Fibroblast of the conjunctiva (primary cell): ENCODE measurements at places on chromosomes 2 and 18.
A peak's percentile ranks its signal among the peaks of the same experiment; 100 is the strongest.

- no peak for DNase-seq
These were observed 1.7 kb upstream of the ZNF532 start for GRCh38 chr18:58862851-58863538.

DNA sequence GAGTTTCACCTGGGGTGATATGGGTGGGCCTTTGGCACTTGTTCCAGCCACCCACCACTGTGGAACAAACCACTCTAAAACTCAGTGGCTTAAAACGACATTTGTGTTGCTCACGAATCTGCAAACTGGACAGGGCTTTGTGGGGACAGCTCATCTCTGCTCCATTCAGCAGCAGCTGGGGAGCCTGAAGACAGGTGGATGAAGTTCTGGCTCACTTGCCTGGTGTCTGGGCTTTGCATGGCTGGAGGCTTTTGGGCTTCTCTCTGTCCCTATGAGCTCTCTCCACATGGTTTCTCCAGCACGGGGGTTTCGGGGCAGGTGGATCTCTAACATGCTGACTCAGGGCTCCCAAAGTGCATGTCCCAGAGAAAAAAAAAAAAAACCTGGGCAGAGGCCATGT is 93.0 kb upstream of the GLI2 start:
- no peak for DNase-seq

- no peak for DNase-seq
These were observed 29.9 kb downstream of the HDHD2 start for GRCh38 chr18:47120428-47120827.

DNA sequence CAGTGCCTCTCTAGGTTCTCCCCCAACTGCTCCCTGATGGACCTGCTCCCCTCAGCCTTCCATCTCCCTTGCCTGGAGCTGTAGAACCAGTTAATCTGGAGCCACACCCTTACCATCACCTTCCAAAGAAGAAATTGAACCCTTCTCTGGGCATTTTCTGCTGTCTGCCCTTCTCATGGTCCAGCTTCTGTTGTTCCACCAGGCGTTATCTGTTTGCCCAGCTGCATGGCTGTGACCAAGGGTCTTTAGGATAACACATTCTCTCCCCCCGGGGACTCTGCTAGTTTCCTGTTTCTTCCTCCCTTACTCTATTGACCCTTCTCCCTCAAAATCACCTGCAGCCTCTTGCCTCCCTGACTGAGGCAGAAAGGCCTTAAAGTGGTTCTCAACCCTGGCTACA is 3.2 kb upstream of the ANKRD53 start:
- DNase-seq = no peak

DNA sequence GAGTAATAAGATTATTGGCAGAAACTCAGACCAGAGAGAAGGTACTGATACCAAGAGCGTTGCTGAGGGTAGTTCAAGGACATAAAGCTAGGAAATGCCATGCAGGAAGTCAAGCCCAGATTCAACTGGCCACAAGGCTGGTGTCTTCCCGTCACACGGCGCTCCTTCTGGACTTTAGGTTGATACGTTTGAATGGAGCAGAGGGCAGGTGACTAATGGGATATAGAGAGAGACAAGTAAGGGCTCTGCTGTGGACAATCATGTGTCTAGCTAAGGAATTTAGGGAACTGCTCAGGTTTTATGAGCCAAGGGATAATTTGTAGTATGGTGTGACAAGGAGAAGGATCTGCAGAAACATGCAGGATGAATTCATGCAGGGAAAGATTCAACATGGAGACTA is 83.9 kb upstream of the MC2R start:
- DNase-seq = no peak

DNA sequence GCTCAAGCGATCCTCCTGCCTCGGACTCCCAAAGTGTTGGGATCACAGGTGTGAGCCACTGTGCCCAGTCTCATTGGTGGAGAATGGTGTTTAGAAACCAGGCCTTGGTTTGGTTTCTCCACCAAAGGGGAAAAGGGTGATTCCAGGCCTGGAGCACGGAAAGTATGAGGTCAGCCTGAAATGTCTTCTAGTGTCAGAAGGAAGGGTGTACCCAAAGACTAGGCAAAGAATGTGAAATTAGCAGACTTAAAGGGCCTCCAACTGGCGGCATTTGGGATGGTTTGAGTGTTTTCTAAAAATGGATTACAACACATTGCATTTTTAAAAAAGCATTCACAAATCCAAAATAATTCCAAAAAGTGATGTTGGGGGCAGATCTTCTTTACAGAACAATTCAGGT is 139.6 kb downstream of the SH3BP4 start:
- DNase-seq = no peak

DNA sequence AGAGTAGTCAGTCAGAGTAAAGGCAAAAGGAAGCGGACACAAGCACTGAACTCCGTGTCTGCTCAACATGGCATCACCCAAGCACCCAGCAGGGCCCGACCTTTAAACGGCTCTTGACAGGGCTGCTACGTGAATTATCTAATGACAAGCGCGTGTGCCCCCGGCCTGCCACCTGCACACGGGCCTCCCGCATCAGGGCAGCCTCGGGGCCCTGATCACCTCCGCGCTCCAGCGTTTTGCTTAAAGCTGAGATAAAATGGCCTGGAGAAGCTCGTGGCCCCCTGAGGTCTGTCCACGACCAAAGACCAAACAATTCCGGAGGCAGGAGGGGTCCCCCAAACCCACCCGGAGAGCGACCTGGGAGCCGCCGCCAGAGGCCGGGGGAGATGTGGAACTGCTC is 376 bp downstream of the NDUFA10 start:
- no peak for DNase-seq

DNA sequence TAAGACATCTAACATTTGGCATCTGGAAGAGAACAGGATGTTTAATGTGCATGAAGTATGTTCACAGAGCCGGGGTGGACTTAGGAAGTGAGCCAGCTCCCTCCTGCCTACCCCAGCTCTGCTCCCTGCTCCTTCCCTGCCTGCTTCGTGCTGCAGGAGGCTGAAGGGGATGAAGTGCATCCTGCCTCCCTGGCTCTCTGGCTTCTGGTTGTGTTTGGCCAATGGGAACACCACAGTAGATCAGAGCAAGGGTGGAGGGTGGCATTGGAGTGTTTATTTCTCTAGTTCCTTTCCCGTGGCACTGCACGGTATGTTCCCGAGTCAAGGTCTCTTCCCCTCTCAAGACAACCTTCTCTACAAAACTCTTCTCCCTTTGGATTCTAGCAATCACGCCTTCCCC is 379.9 kb downstream of the CLIP4 start:
- no peak for DNase-seq

- DNase-seq = peak; percentile 50
These were observed 89.2 kb downstream of the NFATC1 start for GRCh38 chr18:79484661-79485621.

DNA sequence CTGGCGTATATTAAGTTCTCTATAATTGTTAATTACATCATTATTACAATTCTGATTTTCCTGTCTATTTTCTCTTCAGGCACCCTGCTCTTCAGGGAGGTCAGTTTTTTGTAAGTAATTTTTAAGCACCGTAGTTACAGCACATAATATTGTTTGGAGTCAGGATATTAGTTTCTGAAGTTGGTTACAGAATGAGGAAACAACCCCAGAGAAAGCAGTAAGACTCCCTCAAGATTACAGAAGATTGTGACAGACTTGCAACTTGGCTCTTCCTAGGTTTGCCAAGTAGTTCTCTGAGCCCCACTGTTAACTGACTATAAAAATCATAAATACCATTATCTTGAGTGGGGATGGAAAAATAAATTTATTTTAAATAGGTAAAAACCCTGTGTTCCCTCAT is 921 bp downstream of the RPE start:
- no peak for DNase-seq

DNA sequence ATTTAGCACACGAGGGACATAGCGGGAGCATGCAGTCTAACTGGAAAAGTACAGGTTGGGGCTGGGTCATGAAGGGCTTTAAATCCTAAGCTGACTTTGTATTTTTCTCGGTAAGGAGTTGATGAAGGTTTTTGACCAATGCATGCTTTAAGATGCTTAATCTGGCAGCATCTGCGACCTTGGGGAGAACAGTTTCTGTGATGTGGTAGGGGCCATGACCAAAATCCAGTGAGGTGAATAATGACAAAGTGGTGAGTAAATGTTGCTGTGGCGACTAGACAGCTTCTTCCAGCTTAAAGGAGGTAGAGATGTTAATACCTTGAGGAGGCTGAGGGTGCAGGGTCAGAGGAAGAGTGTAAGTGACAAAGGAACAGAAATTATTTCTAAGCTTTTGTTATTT is 174.6 kb upstream of the ALPP start:
- no peak for DNase-seq

DNA sequence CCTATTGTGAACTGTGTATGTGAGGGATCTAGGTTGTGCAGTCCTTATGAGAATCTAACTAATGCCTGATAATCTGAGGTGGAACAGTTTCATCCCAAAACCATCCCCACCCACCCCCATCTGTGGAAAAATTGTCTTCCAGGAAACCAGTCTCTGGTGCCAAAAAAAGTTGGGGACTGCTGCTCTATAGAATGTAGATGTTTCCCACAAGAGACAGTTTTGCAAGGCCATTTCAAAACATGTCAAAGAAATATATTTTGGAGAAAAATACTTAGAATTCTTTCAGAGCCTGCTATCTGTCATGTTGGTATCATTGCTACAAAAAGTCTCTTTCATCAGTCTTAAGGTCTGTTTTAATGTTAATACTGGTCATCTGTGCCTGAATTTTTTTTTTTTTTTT is 4.1 kb upstream of the SLC39A10 start:
- no peak for DNase-seq

- DNase-seq = no peak
These were observed 117.2 kb downstream of the SLC4A3 start for GRCh38 chr2:219744600-219744999.

DNA sequence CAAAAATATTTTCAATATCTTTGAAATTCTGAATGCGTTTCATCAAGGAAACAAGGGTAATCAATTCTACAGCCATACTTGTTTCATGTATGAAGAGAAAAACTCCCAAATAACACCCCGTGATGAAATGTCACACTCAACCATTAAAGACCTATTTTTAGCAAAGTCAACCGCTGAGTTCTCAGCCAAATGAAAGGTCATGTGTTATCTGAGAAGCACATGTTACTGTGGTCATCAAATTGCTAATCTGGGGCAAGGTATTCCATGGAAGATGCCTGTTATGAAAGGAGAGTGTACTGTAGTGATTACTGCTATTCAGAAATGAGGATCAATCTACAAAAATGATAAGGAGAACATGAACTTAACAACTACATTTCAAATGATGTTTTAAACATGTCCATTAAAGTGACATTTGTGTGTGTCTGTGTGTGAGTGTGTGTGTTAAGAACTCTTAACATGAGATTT is 126.7 kb downstream of the BCL2 start:
- DNase-seq = no peak

- DNase-seq = no peak
These were observed 62.1 kb upstream of the ACKR3 start for GRCh38 chr2:236507393-236508085.

GRCh38 chr2:202286595-202286994 is 21.0 kb downstream of the NOP58 start:
- no peak for DNase-seq

GRCh38 chr2:6924101-6924923 is 7.1 kb downstream of the RNF144A start:
- DNase-seq = no peak

- DNase-seq = no peak
These were observed 34.0 kb upstream of the SPTBN1 start for GRCh38 chr2:54422072-54422581.

DNA sequence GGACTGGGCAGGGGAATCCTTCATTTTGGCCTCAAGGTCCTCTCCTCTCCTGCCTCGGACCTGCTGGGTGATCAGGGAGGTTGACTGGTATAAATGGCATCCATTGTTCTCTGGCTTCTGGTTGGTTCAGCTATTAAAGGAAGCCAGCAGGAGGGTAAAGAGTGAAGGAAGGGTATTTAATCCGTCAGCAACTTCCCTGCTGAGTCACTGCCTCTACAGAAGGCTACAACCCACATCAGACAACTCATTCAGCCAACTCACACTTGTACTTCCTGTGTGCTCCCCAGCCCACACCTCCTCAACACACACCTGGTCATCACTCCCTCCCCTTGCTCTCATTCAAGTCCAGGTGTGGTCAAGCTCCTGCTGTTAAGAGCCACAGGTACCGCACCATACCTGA is 68.3 kb upstream of the MRPS9 start:
- DNase-seq = no peak

GRCh38 chr2:209308415-209308814 is 115.4 kb upstream of the MAP2 start:
- DNase-seq = no peak

- DNase-seq = no peak
These were observed 29.2 kb downstream of the MCFD2 start for GRCh38 chr2:46886268-46887027.

- no peak for DNase-seq
These were observed 18.4 kb downstream of the SIX3 start for GRCh38 chr2:44959855-44960254.

GRCh38 chr2:106858810-106859209 is 27.2 kb downstream of the ST6GAL2 start:
- DNase-seq = no peak

DNA sequence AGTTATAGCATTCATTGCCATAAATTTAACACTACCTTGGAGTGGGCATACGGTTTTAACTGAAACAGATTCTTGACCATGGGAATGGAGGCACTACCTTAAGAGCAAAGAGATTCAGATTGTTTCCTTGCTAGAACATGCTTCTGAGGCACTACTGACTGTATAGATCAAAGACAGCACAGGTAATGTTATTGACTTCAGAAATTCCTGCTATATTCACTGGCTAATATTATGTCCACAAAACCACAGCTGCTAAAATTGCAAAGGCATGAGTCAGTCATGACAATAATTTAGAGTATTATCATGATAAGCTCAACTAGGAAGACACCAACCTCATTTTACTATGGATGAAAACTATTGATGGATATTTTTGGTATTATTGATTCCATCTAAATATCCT is 39.4 kb downstream of the SLC8A1 start:
- DNase-seq = no peak

- no peak for DNase-seq
These were observed 6.3 kb upstream of the RAB1A start for GRCh38 chr2:65136253-65136652.

DNA sequence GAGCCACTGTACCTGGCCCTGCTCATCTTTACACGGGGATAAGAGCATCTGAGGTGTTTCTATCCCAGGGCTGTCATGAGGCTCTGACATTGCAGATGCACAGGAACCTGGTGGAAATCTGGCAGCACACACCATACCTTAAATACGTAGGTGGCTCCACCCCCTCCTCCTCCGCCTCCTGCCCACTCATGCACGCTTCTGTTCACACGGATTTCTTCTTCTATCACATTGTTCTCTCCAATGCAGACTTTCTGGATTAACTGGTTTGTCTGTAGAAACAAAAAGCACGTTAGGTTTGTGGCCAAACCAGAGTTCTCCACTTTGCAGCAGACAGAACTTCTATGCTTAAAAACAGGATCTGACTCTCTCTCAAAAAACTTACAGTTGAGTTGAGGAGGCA is 118.2 kb downstream of the CLIP4 start:
- no peak for DNase-seq

- no peak for DNase-seq
These were observed 17.7 kb downstream of the CXCR1 start for GRCh38 chr2:218149098-218149497.
